ENCODE measurements at places on chromosomes 12 and 14. TPM values are rescaled to one million over a fixed set of nuclear protein-coding genes. Genes with fewer than 3 reads are reported as not detected.

The CAPZA3 gene
- not detected for total RNA-seq

The CMA1 gene
- not detected for total RNA-seq

The FGD4 gene
- 47.5 TPM for total RNA-seq

The RBP5 gene
- total RNA-seq: 0.96 TPM

The ART4 gene
- total RNA-seq: 40.4 TPM

The COQ10A gene
- 4.8 TPM for total RNA-seq

The SLCO1B1 gene
- total RNA-seq: not detected

The PARPBP gene
- total RNA-seq: 0.64 TPM

The RPL10L gene
- total RNA-seq: not detected

The PAX9 gene
- total RNA-seq: not detected

The LRTM2 gene
- not detected for total RNA-seq

The TBC1D30 gene
- 53.0 TPM for total RNA-seq

The COX6A1 gene
- 686 TPM for total RNA-seq

The KRT75 gene
- not detected for total RNA-seq

The CDK4 gene
- total RNA-seq: 82.6 TPM

The NFKBIA gene
- 944 TPM for total RNA-seq

The AQP5 gene
- not detected for total RNA-seq

The EPYC gene
- not detected for total RNA-seq

The MMP17 gene
- 16.8 TPM for total RNA-seq

The YAF2 gene
- total RNA-seq: 14.2 TPM

The TTLL5 gene
- total RNA-seq: 43.1 TPM

The MMP19 gene
- total RNA-seq: 37.5 TPM

The ASCL1 gene
- total RNA-seq: not detected

The CCDC177 gene
- not detected for total RNA-seq

The INHBC gene
- total RNA-seq: not detected

The PTPRB gene
- total RNA-seq: 49.5 TPM

The EMC9 gene
- total RNA-seq: 3.4 TPM

The C1S gene
- 273 TPM for total RNA-seq

The TMEM52B gene
- total RNA-seq: not detected

The SERPINA1 gene
- total RNA-seq: 34.3 TPM

The KRT85 gene
- not detected for total RNA-seq

The YEATS4 gene
- 4.3 TPM for total RNA-seq

The TEX52 gene
- not detected for total RNA-seq

The KLRK1 gene
- total RNA-seq: not detected

The LRP1 gene
- 708 TPM for total RNA-seq

The SRGAP1 gene
- total RNA-seq: 5.5 TPM

The ANKRD33 gene
- total RNA-seq: not detected

The P2RX7 gene
- total RNA-seq: 1.1 TPM

The LMO3 gene
- total RNA-seq: 20.2 TPM

The LRCOL1 gene
- not detected for total RNA-seq

The CELA1 gene
- not detected for total RNA-seq

The CD163 gene
- total RNA-seq: 120 TPM

The SNAPC1 gene
- 2.7 TPM for total RNA-seq

The ATF7 gene
- 67.6 TPM for total RNA-seq

The LRP1-AS gene
- total RNA-seq: not detected

The FOXA1 gene
- total RNA-seq: not detected

The PLEKHH1 gene
- 15.0 TPM for total RNA-seq

The GSG1 gene
- total RNA-seq: not detected

The CLEC4E gene
- total RNA-seq: not detected

The VTI1B gene
- 43.2 TPM for total RNA-seq

The GLT8D2 gene
- 72.3 TPM for total RNA-seq

The SYCP3 gene
- total RNA-seq: not detected

The DYRK4 gene
- 60.7 TPM for total RNA-seq

The USP44 gene
- total RNA-seq: 5.7 TPM
